ENCODE measurements at places on chromosomes 13 and 19. TPM values are rescaled to one million over a fixed set of nuclear protein-coding genes. Genes with fewer than 3 reads are reported as not detected.

Gene ZNF43
- total RNA-seq = 6.5 TPM

Gene LYPD5
- total RNA-seq = 0.59 TPM

Gene SPACA7
- total RNA-seq = not detected

Gene NLRP4
- total RNA-seq = not detected

Gene GRIK5
- not detected for total RNA-seq

Gene SUGP1
- 29.3 TPM for total RNA-seq

Gene CACNA1A
- total RNA-seq = 0.49 TPM

Data from RPMI7951 (cell line).